ENCODE measurements at places on chromosomes 11 and 22.

DNA sequence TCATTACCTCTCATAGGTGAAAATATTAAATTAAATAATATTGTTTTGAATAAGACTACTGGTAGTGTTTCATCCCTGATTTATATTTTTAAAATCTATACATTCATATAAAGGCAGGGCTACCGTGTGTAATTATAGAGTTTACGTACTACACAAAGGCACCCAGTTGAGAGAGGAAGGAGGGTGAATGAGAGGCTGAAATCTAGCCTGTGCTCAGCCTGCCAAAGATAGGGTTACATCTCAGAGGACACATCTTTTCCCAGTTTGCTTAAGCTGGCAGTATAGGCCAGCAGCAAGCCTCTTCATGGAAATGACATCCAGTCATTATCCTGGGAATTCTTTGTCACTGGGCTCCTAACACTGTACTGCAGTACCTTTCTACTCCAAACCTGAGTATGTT is 7.5 kb upstream of the B3GNT6 start:
- no peak for DNase-seq

GRCh38 chr11:2507212-2507901 is 62.5 kb downstream of the KCNQ1 start:
- DNase-seq: no peak

GRCh38 chr22:25928038-25928437 is 186.1 kb downstream of the MYO18B start:
- no peak for DNase-seq

- no peak for DNase-seq
Observed at GRCh38 chr11:3227568-3228444, 4.4 kb downstream of the MRGPRE start.
